Stomach (tissue), 19 donors: ENCODE measurements at places on chromosomes 7 and 10. TPM values are rescaled to one million over a fixed set of nuclear protein-coding genes. Genes with fewer than 3 reads are reported as not detected.

The SLC13A1 gene
- total RNA-seq = not detected

The SPDYE3 gene
- not detected for total RNA-seq

DNA sequence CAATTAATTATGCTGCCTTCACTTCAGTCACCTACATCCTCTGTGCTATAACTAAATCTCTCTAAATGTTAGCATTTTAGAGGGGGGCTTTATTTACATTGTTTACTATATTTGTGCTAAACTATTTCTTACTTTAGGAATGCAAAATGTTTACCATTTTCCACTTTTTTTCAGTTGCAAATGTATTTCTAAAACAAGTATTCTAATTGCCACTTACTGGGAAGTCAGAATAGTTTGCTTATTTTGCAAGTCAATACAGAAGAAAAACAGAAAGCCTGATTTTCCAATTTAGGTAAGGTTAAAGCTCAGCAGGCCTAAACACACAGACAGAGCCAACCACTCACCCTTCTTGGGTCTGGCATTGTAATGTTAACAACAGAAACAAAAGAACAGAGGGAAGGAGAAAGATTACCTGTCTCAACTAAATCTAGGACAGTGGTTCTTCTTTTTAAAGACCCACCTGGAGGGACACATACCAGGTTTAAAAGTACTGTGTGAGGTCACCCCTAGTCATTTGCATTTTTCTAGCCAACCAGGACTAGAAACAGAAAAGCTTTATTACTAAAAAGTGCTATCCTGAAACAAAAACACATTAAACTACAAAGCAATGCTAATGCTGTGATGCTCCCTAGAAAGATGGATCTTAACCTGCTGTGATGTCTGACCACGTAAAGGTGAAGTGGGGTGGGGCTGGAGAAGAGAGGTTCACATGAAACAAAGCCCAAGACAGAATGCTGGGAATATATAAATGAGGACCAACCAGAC is 178.2 kb downstream of the SLC25A13 start:
- H3K27ac ChIP-seq = no peak overlapping the region
- H3K4me3 ChIP-seq = no peak overlapping the region

DNA sequence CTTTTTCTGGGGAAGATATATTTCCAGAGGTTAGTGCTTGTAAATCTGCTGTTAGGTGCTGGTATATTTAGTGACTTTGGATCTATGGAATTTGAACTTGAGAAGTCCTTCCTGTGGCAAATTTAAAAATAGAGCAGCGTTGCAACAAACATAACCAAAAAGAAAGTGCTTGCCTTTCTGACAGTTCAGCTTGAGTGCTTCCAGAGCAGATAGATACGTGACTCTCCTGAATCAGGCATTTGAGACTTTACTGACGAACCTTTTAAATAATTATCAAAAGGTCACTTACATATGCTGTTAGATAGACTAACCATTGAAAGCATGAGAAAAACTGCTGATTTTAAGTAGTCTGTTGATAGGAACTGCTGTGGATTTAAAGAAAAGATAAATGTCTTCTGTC is 387.5 kb upstream of the LRRTM3 start:
- no peak overlapping the region for H3K27ac ChIP-seq
- no peaks in the 10 kb centered on the region for H3K4me1 ChIP-seq
- H3K27me3 ChIP-seq = no peaks in the 10 kb centered on the region
- no peak overlapping the region for H3K4me3 ChIP-seq
- H3K36me3 ChIP-seq = no peaks in the 10 kb centered on the region

DNA sequence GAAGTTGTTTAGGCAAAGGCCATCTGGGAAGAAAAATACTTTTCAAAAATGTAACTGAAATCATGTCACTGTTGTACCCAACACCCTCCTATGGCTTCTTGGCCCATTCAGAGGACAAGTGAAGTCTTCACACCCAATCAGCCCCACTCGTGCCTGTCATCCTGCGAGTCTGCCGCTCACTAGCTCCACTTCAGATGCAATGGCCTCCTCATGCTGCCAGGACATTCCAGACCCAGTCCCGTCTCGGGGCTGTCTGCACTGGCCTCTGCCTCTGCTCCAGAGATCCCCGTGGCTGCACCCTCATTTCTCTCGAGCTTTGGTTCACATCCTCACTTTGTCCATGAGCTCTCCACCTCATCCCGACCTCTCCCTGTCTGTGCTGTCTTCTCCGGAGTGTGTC is 227.1 kb downstream of the KCNMA1 start:
- no peaks in the 10 kb centered on the region for H3K36me3 ChIP-seq
- H3K4me3 ChIP-seq = no peak overlapping the region
- peaks cover 17% of the 10 kb centered on the region for H3K4me1 ChIP-seq
- peaks cover 3% of the 10 kb centered on the region for H3K27me3 ChIP-seq

DNA sequence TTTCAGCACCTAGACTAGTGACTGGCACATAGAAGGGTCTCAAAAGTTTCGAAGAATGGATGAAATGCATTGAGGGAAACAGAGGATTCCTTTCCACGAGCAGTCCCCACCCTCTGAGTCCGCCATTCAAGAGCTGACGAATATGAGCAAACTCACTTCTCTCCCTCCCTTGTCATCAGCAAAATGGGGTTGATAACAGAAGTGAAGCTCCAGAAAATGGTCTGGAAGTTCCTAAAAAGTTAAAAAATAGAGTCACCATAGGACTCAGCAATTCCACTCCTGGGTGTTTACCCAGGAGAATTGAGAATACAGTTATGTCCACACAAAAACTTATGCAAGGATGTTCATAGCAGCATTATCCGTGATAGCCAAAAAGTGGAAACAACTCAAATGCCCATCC is 25.0 kb upstream of the SRGN start:
- DNase-seq = no peak
- H3K36me3 ChIP-seq = no peaks in the 10 kb centered on the region
- H3K4me1 ChIP-seq = peaks cover 5% of the 10 kb centered on the region
- no peak overlapping the region for H3K4me3 ChIP-seq
- H3K27ac ChIP-seq = no peak overlapping the region
- no peaks in the 10 kb centered on the region for H3K27me3 ChIP-seq

- no peaks in the 10 kb centered on the region for H3K27me3 ChIP-seq
- no peak overlapping the region for H3K27ac ChIP-seq
- no peaks in the 10 kb centered on the region for H3K4me1 ChIP-seq
- no peak for DNase-seq
- H3K4me3 ChIP-seq = no peak overlapping the region
Observed at GRCh38 chr10:49008505-49009198, 69.0 kb upstream of the LRRC18 start.
